Activated T-helper 1 cell treated with anti-CD3 and anti-CD28 coated beads, Interleukin-2, amount 50 U/mL, for 16 hours (primary cell): ENCODE measurements at places on chromosomes 2 and 18.
A peak's percentile ranks its signal among the peaks of the same experiment; 100 is the strongest.

GRCh38 chr2:43318791-43319190 lies 92.4 kb upstream of the ZFP36L2 start:
- DNase-seq, result no peak

DNA sequence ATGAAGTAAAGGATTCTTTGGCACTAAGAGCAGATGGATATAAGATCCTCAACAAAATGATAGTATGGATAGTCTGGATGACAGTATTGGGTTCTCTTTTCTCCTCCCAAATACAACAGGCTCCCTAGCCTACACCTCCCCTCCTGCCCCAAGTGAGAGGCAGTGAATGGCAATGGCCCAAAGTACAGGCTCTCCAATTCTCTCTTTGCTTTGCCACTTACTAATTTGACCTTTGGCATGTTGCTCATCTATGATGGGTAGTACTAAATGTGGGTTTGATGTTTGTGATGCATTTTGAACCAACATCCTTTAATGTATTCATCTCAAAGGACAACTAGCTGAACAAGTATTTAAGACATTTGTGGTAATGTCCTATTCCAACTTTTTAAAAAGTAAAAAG lies 65.9 kb downstream of the EIF5B start:
- DNase-seq, result no peak

- DNase-seq, result no peak
Measured at GRCh38 chr2:214379227-214379626, 31.6 kb upstream of the VWC2L start.

DNA sequence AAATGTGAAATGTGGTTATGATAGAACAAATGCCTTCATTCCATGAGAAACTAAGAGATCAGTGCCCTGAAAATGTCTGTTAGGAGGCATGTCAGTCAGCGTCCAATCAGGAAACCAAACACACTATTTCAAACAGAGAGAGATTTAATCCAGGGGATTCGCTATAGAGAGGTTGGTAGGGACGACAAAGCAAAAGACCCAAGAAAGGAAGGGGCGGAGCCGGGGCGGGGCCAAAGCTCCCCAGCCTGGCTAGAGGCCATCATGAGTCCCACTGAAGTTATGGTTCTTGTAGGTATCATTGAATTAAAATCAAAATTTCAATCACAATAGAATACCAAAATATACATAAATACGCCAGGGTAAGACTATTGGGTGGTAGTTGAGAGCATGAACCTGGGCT lies 32.9 kb upstream of the RNF149 start:
- DNase-seq, result no peak

GRCh38 chr2:223465793-223466192 lies 136.4 kb downstream of the SCG2 start:
- no peak for DNase-seq

DNA sequence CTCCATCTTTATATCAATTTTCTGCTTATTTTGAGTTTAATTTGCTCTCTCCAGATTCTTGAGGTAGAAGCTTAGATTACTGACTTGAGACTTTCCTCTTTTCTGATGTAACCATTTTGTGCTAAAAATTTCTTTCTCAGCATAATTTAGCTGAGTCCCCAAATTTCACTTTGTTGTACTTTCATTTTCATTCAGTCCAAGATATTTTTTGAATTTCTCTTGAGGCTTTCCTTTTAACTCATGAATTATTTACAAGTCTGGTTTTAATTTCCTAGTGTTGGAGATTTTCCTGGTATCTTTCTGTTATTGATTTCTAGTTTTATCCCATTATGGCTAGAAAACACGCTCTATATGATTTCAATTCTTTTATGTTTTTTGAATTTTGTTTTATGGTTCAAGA lies 144.7 kb upstream of the PGAP1 start:
- no peak for DNase-seq

- DNase-seq, result no peak
Measured at GRCh38 chr2:175404839-175405238, 223.3 kb upstream of the ATP5MC3 start.

GRCh38 chr18:47187721-47188120 lies 11.6 kb upstream of the IER3IP1 start:
- DNase-seq, result no peak

GRCh38 chr2:46062637-46063412 lies 234.4 kb upstream of the EPAS1 start:
- peak; percentile 39 for DNase-seq

GRCh38 chr2:29518646-29519337 lies 402.6 kb downstream of the ALK start:
- DNase-seq, result no peak

DNA sequence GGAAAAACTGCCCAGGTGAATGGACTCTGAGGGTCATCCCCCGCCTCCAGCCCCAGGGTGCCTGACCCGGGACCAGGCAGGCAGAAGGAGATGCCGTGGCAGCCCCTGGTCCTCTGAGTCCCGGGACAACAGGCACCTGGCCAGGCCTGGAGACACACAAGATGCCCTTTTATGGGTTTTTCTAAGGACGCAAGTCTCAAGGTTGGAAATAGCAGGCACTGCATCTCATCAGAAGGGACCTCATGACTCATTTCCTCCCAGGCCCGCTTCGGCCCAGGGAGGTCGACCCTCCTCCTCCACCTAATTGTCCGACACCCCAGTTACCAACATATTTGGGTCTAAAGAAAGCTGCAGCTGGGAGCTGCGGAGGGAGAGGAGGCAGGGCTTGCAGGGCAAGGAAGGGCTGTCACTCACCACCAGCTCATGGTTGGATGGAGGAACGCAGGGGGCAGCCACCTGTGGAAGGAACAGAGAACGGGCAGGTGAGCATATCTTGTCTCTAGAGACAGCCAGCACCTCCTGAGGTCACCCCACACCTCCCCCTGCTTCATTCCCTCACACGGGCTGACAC lies 82.9 kb downstream of the TNS1 start:
- no peak for DNase-seq

DNA sequence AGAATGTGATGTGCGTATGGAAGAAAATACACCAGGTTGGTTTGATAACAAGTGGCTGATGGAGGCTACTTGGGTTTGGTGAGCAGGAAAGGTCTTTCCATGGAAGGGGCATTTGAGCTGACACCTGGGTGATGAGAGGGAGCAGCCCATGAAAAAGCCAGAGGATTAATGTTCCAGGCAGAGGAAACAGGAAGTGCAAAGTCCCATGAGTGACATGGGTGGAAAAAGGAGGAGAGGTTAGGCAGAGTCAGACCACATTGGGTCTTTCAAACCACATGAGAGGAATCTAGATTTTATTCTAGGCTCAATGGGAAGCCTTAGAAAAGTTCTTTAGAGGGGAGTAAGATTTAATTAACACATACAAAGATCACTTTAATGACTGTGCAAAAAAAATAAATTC lies 195.7 kb downstream of the LRATD1 start:
- DNase-seq, result no peak

DNA sequence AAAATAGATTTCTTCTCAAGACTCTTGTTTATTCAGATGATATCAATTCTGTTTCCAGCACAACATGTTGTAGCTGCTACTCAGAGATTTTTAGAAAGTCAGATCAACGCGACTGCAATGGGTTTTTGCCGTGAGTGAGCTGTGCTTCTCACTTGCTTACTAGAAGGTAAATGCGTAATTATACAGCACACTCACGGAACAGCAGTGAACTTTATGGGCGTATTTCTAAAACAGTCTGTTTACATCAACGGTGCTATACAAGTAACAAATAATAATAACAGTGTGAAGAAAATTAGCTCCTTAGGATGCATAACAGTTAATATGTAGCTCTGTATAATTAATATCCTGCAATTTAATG lies 533.6 kb downstream of the RNF144A start:
- DNase-seq, result no peak

- no peak for DNase-seq
Measured at GRCh38 chr2:203690441-203691047, 15.9 kb upstream of the CD28 start.

- no peak for DNase-seq
Measured at GRCh38 chr2:172680436-172681068, 55.1 kb upstream of the RAPGEF4 start.

DNA sequence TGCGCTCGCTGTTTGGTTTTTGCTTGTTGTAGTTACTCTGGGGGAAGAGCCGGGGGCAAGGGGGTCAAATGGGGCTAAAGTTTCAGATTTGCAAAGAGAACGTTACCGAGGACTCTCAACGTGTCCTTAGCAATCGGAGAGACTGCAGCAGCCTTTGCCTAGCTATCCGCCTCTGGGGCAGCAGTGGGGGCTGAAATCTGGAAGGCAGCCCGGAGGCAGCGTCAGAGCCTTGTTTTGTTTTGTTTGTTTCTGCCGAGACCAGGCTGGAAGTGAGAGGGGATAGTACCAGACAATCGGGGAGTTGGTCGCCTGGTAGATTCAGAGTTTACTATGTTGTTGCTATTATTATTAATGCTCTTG lies 1.2 kb downstream of the CDH20 start:
- DNase-seq, result no peak

GRCh38 chr18:7575465-7576028 lies 8.4 kb downstream of the PTPRM start:
- DNase-seq, result no peak

DNA sequence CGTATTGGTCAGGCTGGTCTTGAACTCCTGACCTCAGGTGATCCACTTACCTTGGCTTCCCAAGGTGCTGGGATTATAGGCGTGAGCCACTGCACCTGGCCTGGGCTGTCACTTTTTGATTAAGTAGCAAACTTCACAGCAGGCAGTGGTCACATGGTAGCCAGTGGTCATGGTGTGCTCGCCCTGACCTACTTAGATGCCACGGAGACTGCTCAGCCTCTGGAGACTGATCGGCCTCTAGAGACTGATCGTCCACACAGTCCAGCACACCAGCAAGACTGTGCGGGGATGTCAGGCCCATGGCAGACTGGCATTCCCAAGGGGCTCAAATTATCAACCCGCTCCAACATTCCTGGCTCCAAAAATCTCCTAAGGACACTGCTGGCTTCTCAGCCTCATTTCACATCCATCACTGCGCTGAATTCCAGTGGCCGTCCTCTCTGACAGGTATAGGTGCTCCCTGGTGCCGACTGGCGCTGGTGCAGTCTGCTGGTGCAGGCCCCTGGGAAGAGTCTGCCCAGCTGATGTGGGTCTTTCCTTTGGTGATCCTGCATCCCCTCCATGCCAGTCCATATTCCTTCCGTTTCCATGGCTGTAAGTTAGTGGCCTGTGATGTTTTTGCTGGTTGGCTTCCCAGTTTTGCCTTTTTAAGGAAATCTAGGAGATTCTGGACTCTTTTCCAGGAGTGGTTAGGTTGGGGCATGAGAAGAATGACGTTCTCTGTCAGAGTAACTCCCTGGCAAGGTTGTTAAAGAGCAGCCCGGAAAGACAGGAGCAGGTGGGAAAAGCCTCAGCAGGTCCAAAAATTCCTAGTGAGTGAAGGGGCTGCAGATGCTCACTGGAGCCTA lies 374.5 kb upstream of the HS6ST1 start:
- no peak for DNase-seq

DNA sequence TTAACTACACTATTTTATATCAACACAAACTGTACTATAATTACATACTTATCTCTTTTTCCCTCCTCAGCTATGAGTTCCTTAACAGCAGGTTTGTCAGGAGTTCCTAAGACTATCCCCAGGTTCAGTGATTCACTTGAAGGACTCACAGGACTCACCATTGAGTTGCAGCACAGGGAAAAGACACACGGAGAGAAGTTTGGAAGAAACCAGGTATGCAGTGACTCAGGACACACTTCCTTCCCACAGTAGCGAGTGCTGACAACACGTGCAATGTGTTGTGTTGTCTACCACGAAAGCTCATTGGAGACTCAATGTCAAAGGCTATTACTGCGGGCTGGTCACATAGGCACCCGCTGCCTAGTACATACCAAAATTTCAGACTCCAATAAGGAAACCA lies 32.0 kb downstream of the MGAT4A start:
- DNase-seq, result no peak

DNA sequence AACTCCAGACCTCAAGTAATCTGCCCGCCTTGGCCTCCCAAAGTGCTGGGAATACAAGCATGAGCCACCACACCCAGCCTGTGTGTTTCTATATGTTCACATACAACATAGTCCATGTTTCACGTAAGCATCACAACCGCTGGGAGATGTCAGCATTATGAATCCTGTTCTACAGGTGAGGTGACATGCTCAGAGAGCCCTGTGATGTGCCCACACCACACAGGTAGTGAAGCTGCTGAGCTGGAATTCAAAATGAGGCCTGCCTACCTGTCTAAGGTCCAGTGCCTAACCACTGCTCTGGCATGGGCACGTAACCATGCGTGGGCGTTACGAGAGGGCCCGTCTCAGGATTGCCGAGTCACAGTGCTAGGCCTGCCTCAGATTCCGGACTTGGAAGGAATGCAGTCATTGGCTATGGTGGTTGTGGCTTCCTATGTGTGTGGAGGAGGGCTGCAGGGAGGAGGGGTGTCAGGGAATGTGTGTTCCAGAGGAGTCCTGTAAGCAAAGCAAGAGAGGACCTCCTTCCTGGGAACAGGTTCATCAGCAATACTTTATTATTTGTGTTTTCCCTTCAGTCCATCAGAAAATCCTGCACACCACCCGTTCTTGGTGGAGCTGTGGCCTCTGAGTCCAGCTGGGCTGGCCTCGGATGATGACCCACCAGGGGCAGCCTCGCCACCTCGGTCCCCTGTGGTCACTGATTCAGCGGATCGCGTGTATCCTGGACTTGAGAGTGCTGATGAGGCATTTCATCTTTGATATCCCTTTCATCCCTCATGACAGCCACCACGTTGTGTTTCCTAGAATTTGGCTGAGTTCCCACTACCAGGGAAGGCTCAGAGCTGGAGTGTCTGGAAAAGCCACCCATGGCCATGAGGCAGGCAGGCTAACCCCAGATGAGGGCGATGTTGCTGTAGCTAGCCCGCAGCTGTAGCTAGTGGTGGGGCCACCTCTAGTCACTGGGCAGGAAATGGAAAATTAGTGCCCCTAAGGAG lies 31.1 kb downstream of the HK2 start:
- DNase-seq, result no peak

DNA sequence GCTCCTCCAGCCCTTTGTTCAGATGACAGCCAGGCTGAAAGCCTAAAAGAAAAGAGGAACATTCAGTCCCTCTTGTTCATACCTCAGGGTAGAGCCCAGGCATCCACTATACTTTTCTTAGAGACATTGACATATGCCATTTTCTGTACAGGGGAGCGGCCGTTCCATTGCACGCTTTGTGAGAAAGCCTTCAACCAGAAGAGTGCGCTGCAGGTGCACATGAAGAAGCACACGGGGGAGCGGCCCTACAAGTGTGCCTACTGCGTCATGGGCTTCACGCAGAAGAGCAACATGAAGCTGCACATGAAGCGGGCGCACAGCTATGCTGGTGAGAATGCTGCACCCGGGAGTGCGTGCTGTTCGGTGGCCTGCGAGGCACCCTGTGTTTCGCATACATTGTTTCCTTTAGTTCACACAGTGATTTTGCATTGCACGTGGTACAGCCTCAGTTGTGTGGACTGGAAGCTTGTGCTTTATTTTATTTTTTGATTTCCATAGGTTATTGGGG lies 138.2 kb downstream of the ZNF236 start:
- DNase-seq, result no peak

DNA sequence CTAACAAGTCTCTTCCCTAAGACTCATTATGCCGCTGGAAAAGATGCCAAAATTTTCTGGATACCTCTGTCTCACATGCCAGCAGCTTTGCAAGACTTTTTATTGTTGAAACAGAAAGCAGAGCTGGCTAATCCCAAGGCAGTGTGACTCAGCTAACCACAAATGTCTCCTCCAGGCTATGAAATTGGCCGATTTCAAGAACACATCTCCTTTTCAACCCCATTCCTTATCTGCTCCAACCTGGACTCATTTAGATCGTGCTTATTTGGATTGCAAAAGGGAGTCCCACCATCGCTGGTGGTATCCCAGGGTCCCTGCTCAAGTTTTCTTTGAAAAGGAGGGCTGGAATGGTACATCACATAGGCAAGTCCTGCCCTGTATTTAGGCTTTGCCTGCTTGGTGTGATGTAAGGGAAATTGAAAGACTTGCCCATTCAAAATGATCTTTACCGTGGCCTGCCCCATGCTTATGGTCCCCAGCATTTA lies 26.3 kb downstream of the DHRS9 start:
- DNase-seq, result no peak

- DNase-seq, result no peak
Measured at GRCh38 chr2:152432206-152432653, 97.3 kb downstream of the FMNL2 start.
